Activated naive CD4-positive, alpha-beta T cell treated with anti-CD3 and anti-CD28 coated beads for 36 hours (primary cell): ENCODE measurements at places on chromosomes 2 and 18.

DNA sequence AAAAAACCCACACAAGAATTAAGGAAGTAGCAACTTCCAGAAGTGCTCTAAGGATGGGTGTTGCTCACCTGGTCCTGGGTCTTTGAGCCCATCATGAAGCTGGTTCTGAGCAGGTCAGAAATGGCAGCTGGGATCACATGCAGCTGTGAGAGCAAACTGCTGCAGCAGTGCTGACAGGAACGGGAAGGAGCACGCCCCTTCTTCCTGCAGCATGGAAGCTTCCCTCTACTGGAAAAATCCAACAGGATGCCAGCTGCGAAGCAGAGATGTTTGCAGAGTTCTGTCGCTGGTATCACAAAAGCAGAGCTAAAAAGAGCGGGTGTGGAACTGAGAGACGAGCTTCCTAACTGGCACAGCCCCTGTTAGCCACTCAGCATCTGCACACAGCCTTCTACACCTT lies 33.7 kb downstream of the EIF4E2 start:
- no peak for DNase-seq

- no peak for DNase-seq
These were observed 85.6 kb downstream of the MOGAT1 start for GRCh38 chr2:222756951-222757650.

GRCh38 chr2:10530607-10531239 lies 82.6 kb upstream of the ODC1 start:
- no peak for DNase-seq

DNA sequence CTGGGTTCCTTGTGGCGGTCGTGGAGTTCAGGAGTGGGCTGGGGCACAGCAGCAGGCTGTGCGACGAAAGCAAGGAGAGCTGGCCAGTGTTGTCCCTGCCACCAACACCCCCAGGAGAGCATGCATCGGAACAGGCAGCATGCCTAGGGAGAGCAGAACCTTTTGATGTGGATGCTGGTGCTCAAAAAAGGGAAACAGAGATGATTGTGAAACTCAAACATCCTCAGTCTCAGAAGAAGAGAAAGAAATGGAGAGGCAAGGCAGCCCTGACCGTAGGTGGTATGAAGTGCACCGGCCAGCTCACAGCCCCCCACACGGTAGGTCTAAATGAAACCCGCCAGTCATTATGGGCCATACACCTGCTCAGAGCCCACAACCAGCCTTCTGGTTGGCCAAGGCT lies 253.4 kb downstream of the GBX2 start:
- no peak for DNase-seq

DNA sequence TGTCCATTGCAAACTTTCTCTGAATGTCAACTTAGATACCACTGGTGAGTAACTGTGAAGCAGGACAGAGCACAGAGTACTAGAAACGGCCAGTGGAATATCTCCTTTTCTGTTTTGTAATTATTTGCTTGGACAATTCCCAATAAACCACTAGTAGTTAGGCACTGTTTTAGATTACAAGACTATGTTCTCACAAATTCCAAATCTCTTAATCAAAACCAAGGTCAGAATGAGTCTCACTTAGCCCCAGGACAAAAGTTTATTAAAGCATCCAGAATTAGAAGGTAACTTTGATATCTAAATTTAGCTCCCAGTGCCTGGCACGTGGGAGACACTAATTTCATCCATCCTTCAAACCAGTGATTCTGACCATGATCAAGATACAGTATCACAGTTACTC lies 89.0 kb downstream of the ZNF521 start:
- no peak for DNase-seq

GRCh38 chr2:237964194-237964577 lies 2.6 kb upstream of the UBE2F start:
- no peak for DNase-seq

DNA sequence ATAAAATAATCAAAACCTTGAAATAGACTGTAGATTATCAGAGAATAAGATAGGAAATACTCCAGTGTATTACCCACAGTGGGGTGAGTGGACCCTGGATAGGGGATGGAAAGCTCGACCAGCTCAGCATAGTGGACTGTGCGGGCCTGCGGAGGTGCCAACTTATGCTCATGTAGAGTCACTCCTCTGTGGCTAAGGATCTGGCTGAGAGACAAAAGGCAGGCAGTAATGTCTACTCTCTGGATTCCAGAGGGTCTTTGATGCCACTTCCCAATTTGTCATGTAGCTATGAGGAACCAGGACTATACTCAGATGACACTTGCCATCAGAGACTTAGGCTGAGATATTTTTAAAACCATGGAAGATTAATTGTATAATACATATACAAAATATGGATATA lies 101.9 kb upstream of the MCFD2 start:
- no peak for DNase-seq

DNA sequence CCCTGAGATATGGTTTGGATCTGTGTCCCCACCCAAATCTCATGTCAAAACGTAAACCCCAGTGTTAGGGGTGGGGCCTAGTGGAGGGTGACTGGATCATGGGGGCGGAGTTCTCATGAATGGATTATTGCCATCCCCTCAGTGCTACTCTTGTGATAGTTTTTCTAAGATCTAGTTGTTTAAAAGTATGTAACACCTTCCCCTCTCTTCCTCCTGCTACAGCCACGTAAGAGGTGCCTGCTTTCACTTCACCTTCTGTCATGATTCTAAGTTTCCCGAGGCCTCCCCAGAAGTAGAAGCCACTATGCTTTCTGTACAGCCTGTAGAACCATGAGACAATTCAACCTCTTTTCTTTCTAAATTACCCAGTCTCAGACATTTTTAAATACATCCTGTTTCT lies 16.9 kb downstream of the PUM2 start:
- DNase-seq, result no peak

DNA sequence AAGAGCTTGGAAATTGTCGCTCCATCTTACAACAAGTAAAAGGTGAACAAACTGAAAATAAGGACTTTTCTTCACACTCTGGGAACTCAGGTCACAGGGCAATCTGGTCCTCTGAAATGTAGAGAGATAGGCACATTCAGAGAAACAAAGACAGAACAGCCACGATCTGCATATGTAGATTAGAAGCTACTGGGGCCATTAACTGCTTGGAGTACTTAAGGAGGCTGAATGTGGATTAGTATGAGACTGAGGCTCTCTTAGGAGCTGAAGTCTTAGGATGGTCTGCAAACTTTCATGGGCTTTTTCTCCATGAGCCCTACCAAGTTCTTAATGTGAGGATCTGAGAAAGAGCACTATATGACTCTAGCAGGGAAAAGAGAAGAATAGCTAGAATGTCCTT lies 265.3 kb upstream of the NXPH2 start:
- DNase-seq, result no peak

GRCh38 chr2:3628800-3629199 lies 29.2 kb upstream of the ALLC start:
- no peak for DNase-seq

GRCh38 chr2:132729522-132729921 lies 59.5 kb upstream of the LYPD1 start:
- DNase-seq, result no peak

GRCh38 chr2:84055816-84056215 lies 403.3 kb downstream of the SUCLG1 start:
- DNase-seq, result no peak

- no peak for DNase-seq
These were observed 45.4 kb downstream of the SLC16A14 start for GRCh38 chr2:230023313-230023712.

DNA sequence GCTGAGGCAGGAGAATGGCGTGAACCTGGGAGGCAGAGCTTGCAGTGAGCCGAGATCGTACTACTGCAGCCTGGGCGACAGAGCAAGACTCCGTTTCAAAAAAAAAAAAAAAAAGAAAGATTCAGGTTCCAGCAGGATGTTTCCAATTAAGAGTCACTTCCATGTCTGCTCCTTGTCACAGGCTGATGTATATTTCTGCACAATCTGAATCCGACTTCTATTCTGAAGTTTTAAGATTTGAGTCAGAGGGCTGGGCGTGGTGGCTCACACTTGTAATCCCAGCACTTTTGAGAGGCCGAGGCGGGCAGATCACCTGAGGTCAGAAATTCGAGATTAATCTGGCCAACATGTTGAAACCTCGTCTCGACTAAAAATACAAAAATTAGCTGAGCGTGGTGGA lies 24.7 kb downstream of the SNRPD1 start:
- DNase-seq, result no peak

- no peak for DNase-seq
These were observed 91.3 kb downstream of the ANTXR1 start for GRCh38 chr2:69104261-69104660.

- no peak for DNase-seq
These were observed 9.4 kb downstream of the COA5 start for GRCh38 chr2:98598781-98599428.

GRCh38 chr2:59899692-59900091 lies 653.8 kb downstream of the BCL11A start:
- no peak for DNase-seq

GRCh38 chr2:105085525-105085924 lies 47.7 kb downstream of the MRPS9 start:
- DNase-seq, result no peak

GRCh38 chr18:55654986-55655385 lies 67.0 kb upstream of the TCF4 start:
- DNase-seq, result no peak

DNA sequence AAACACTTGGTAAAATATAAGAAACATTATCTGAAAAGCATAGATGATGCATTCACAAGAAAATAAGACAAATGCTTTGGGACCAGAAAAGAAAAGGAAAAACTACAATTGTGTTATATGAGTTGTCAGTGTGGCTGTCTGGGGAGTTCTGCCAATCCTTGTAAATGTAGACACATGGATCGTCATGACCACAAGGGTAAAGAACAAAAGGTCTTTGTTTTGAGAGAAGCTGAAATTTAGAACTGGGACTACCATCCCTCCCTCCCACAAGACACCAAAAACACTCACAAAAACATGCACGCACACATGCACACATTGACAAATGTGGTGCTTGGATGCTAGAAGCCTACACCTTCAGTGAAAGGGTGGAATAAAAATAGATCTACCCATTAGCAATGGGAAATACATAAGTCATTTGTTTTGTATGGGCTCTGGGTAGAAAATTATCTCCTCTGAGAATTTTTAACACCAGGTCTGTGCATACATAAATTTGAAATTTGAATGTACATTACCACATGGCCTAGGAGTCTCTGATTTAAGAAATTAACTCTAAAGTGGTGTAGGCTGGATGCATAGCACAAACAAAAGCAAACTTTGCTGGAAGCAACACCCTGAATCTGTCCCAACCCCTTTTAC lies 266.2 kb upstream of the SLC39A10 start:
- no peak for DNase-seq

GRCh38 chr2:135638825-135639224 lies 102.8 kb upstream of the UBXN4 start:
- no peak for DNase-seq

DNA sequence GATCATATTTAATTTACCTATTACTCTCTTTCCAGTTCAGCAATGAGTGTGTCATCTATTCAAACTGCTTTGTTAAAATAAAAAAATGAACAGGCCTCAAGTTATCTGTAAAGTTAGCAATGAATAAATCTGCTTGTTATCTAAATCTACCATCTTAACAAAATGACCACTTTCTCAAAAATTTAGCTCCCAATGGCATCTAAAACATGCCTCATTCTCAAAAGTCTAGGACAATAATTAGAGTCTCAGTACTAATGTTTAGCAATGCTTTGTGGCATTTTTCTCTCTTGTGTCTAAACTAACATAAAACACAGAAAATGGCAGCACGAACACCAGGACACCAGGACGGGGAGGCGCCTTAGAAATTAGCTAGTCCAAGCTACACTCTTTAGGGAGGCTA lies 3.6 kb upstream of the ASAP2 start:
- DNase-seq, result no peak

GRCh38 chr2:49843314-49843713 lies 689.0 kb upstream of the FSHR start:
- DNase-seq, result no peak

- no peak for DNase-seq
These were observed 13.6 kb downstream of the SPEG start for GRCh38 chr2:219448099-219448775.

- DNase-seq, result no peak
These were observed 18.8 kb downstream of the FSIP2 start for GRCh38 chr2:185757356-185757755.

DNA sequence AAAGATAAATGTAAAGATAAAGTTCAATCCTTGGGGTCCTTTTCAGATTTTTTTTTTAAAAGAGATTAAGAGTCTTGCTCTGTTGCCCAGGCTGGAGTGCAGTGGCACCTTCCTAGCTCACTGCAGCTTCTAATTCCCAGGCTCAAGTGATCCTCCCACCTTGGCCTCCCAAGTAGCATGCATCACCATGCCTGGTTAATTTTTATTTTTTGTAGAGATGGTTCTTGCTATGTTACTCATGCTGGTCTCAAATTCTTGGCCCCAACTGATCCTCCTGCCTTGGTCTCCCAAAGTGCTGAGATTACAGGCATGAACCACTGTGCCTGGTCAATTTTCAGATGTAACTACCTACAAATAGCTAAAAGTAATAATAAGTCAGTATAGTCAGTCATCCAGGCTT lies 21.1 kb downstream of the NFE2L2 start:
- no peak for DNase-seq

DNA sequence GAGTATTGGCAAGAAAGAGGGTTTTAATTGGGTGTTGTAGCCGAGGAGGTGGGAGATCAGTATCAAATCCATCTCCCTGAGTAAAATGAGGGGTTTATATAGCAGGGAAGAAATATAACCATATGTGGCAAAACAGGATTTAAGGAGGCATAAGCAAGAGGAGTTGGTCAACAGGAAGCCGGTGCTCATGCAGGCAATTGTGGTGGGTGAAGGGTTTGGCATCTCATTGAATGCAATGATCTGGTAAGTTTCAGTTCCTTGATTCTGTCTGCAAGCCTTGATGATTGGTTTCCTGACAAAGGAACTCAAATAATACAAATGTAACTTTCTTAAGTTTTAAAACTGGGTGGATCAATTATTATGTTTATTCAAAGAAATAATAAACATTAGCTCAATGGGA lies 564.4 kb upstream of the LINC00305 start:
- DNase-seq, result no peak

GRCh38 chr2:120905298-120905697 lies 169.6 kb downstream of the GLI2 start:
- DNase-seq, result no peak

- DNase-seq, result peak; percentile 77
These were observed at the start of gene RND3 for GRCh38 chr2:150487537-150488429. RND3 (minus strand) TSS chr2:150487667; CDS start chr2:150487417, 250 bp downstream.

DNA sequence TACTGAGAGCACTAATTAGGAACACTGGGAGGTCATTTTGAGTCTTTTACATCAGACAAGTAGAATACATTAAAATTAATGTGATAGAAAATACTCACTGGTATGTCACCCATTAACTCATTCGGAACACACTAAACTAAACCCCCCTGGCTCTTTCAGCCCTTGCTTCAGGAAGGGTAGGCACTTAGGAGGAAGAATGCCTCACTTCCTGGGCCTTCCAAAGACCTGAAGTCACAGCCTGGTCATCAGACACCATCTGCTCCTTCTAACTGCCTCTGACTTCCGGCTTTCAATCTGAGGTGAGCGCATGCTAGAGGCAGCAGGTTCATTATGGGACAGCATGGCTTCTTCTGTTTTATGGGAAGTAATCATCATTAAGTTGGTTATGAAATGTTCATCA lies 451.4 kb downstream of the PID1 start:
- no peak for DNase-seq
